ENCODE measurements at places on chromosomes 6 and 20.

GRCh38 chr6:77038807-77039206, 424.5 kb downstream of the HTR1B start:
- no peak for DNase-seq

DNA sequence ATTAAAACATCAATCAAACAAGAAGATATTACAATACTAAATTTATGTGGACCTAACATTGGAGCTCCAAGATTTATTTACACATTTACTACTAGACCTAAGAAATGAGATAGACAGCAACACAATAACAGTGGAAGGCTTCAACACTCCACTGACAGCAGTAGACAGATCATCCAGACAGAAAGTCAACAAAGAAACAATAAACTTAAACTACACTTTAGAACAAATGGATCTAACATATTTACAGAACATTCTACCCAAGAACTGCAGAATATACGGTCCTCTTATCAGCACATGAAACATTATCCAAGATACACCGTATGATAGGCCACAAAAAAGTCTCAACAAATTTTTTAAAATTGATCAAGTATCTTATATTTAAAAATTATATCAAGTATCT, 27.0 kb downstream of the SLC17A1 start:
- DNase-seq: no peak

- no peak for DNase-seq
Observed at GRCh38 chr6:157368359-157369049, 12.5 kb upstream of the ZDHHC14 start.

- DNase-seq: no peak
Observed at GRCh38 chr6:100475554-100476320, 11.0 kb upstream of the SIM1 start.

GRCh38 chr20:38798266-38798665, 7.2 kb upstream of the PPP1R16B start:
- no peak for DNase-seq

DNA sequence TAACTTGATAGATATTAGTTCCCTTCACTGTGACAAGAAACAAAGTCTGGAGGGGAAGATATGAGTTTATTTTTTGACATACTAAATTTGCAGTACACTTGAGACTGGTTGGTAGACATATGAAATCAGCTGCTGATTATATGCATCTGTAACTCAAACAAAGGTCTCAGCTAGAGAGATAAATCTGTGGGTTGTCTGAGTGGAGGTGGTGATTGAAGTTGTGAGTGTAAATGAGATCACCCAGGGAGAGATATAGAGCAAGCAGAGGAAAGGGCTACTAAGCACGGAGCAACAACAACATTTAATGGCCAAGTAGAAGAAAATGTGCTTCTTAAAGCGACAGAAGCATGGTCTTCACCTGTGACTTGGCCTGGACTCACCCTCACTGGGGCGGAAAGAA, 173.2 kb upstream of the EYA4 start:
- no peak for DNase-seq

GRCh38 chr20:22052025-22052650, 346.7 kb downstream of the PAX1 start:
- DNase-seq: no peak

DNA sequence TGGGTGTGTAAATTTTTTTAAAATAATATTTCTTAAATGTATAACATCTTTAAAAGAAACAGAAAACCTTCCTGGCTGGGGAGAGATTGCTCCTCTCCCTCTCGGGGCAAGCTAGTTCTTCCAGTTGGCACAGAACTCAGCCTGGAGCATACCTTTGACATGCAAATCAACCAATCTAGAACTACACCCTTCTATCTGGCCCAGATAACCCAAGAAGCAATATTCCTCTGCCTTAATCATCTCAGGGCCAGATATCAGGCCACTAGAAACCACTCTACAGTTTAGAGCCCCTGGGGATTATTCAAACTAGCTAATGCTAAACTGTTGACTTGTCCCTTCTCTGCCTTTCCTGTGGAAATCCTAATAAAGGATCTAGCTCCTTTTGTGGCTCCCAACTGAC, 33.9 kb downstream of the CYP39A1 start:
- no peak for DNase-seq

- no peak for DNase-seq
Observed at GRCh38 chr20:19285436-19285835, 73.0 kb downstream of the SLC24A3 start.

DNA sequence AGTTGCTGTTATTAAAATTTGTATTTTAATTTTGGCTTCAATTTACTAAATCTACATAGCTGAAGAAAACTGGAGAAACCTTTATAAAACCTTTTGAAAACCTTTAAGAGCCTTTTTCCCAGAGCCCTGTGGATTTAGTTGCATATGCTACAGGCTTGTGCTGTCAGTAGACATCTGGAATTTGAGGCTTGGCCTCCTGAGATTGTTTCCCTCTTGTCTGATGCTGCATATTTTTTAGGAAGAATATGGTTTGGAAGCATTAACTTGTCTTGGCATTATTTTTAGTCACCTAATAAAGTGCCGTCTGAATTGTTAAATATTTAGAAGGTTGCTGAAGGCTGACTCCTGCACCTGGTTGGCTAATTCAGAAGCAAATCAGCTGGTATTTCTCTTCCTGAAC, 369.4 kb downstream of the UTRN start:
- no peak for DNase-seq

- no peak for DNase-seq
Observed at GRCh38 chr6:2729921-2730320, 20.8 kb downstream of the MYLK4 start.

DNA sequence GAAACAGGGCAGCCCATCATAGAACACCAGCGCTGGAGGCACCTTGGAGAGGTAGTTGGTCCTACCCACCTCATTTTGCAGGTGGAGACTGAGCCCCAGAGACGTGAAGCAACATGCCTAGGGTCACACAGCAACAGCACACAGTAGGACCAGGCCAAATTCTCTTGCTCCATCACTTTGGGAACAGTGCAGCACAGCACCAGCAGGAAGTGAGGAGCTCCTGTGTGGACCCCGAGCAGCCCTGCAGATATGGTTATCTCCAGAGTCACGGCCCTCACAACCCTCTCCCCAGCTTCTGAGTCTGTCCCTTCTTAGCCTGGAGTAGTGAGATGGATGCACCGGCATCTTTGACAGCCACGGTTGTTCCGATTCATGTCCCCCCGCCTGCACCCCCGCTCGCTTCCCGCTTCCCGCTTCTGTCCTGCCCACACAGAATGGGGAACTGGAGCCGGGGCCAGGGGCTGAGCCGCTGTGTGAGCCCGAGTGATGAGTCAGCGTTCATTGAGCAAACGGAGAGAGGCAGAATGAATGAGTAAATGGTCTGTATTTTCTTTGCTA, 72.6 kb upstream of the DUSP22 start:
- no peak for DNase-seq

GRCh38 chr20:48047447-48047846, 262.2 kb upstream of the SULF2 start:
- DNase-seq: no peak

- DNase-seq: no peak
Observed at GRCh38 chr6:5619249-5619648, 357.9 kb downstream of the FARS2 start.

DNA sequence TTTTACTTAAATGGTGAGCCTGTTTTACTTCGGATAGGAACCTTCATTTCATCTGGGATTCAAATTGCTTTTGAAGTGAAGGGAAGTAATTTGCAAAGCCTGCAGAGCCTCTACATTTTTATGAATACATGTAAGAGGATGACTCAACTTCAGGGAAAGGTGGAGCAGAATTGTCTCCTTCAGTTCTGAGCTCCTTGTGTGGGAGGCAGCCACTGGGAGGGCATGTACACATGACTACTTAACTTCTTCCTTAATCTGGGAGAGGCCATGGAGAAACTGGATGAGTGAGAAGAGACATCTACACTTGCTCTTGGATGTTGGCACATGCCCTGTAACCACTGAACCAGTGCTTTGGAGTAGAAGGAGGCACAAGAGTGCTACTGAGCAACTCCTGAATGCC, 145.1 kb upstream of the NRSN1 start:
- no peak for DNase-seq

DNA sequence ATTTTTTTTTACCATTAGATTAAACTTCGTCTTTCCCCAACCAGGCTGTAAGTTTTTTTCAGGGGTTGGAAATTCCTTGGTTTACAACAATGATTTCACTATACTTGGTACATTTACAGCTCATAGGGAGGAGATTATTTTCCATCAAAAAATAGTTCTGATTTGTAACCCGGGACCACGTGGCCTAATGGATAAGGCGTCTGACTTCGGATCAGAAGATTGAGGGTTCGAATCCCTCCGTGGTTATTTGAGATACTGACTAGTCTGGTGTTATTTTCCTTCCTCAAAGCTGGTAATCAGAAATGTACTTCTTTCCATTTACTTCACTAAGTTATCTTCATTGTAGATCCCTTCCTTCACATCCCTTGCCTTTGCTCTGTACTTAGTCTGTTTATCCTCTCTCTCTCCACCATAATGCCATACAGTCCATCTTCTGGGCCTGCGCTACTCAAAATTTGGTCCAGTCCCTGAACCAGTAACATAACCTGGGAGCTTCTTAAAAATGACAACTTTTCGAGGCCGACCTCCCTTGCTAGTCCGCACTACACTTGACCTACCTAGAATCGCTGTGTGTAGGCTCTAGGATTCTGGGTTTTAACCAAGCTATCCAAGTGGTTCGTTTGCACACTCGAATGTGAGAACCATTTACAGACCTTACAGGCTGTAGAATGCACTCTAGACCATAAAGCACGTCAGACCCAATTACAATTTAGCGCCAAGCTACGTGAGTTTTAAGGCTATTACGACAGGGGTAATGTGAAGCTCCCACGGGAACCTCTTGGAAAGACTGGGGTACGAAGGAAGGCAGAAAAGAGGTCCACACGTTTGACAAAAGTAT, 42.1 kb upstream of the BTN3A2 start:
- peak; percentile 89 for DNase-seq

DNA sequence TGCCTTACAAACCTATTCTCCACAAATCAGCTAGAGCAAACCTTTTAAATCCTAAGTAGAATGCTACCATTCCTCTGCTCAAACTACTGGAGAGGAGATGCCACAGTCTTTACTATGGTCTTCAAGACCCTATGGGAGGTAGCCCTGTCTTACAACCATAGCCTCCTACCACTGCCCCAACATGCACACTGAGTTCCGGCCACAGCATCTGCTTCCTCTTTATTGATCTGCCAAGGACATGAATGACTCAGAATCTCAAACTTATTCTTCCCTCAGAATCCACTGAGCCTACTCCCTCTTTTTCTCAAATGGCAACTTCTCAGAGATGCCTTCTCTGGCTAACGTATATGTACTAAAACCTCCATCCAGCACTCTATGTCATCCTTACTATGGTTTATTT, 12.2 kb upstream of the ANKEF1 start:
- no peak for DNase-seq

DNA sequence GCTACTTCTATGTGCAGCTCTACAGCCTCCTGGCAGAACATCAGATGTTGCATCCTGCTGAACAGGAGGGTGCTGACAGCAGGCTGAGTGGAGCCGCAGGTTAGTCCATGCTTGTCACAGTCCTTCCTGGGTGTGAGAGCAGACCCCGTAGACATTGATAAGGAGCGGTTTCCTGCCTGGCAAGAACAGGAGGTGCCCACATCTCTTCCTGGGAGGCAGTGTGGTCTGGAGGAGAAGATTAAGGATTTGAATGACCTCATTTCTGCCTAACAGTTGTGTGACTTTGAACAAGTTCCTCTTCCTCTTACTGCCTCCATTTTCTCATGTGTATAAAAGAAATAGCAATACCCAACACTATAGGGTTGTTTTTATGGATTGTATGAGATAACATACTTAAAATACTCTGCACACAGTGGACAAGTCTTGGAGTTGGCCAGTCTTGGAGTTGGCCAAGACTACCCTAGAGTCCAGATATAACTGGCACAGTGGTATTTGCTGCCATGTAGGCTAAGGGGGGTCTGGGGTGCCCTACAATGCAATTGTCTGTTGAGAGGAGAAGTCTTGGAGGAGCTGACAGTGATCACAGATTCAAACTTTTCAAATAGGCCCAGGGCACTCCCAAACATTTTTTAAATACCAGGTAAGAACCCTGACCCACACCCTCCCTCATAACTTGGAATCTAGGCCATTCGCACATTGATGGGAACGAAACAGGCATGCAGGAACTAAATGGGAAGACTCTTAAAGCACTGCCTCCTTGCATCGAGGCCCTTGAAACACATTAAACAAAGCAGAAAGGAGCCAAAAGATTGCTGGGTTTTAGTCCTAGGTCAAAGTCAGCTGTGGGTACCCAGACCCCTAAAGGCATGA, 32.6 kb upstream of the TBC1D7 start:
- peak; percentile 70 for DNase-seq

DNA sequence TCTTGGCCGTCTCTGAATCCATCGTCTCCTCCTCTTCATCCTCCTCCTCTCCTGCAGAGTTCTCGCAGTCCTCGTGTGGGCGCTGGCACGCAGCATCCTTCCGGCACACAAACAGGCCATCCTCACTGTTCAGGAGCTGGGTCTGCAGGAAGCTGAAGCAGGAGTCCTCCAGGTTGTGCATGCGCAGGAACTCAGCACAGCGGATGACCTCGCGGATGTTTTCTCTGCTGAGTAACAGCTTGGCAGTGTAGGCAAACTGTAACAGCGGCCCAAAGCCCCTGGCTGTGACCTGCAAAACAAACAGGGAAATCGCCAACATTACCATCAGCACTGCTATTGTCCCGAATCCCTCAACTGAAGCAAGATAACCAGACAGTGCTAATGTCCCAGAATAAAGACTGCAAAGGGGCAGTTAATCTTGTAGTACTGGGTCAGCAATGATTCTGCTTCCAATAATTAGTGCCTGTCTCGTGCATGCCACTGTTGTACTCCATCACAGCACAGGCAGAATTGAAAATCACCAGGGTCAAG, 57.4 kb downstream of the GJA10 start:
- peak; percentile 82 for DNase-seq

DNA sequence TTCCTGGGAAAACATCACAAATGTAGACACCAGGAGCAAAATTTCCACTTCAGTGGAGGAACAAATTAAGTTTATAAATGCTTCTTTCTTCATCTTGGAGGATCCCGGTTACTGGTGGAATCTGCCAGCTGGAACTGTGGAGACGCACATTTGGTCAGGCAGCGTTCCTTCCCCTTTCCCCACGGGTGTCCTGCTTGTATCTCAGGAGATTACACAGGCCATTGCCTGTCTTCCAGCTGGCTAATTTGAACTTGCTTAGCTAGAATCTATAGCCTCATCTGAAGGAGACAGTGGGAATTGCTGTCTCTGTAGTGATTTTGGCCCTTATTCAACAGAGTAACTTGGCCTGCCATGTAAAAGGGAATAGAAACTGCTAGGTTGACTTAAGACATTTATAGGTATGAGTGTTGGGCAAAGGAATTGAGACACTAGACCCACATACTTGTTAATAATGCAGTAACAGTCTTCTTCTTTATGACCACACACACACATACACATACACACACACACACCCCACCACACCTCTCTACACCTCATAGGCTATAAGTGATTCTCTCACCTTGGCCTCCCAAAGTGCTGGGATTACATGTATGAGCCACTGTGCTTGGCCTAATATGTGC, 34.4 kb downstream of the TSBP1 start:
- DNase-seq: peak; percentile 44

- DNase-seq: no peak
Observed at GRCh38 chr6:435441-436307, 44.1 kb downstream of the IRF4 start.
